ENCODE measurements at places on chromosomes 4 and X.

DNA sequence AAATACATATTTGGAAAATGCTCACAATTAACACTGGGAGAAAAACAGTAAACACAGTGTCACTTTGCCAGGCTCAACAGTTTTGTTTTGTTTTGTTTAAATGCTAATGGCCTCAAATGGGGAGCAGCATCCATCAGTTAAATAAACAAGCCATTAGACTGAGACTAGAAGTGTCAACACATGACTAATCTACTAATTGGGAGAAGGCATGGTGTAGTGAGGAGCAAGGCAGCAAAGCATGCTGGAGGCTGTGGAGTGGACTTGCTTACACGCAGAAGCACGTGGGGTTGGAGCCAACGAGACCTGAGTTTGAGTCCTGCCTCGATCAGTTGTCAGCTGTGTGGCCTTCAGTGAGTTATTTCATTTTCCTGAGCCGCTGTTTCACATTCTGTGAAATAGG, 29.0 kb downstream of the UTP14A start:
- DNase-seq = no peak

- no peak for DNase-seq
Measured at GRCh38 chrX:132742246-132742645, 216.2 kb downstream of the HS6ST2 start.

GRCh38 chrX:42678133-42678532, 99.8 kb downstream of the PPP1R2C start:
- no peak for DNase-seq

GRCh38 chr4:92519727-92520126, 216.0 kb downstream of the GRID2 start:
- no peak for DNase-seq

DNA sequence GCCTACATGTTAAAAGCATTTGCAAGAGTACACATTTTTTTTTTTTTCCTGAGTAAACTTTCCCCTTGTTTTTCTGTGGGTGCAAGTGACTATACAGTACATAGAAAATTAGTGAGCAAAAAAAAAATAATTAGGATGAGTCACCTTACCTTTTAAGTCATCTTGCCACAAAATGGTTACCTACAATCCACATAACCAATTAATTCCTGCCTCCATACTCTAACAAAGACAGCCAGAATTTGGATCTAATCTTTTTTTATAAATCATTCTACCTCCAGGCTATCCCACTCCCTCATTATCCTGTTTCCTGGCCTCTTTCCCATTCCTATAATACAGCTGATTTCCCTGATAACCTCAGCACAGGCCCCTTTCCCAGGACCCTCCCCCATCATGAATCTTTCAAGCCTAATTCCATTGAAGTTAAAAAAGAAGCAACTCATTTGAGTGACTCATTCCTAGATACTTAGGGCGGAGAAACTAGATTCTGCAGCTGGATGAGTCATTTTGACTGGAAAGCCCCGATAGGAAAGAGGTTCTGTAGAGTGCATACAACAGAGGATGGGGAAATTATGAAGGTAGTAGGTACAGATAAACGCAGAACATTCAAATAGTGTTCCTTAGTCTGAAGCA, 128.2 kb downstream of the C4orf51 start:
- DNase-seq = peak; percentile 42

- DNase-seq = no peak
Measured at GRCh38 chr4:153757407-153757806, 2.4 kb downstream of the RNF175 start.

- no peak for DNase-seq
Measured at GRCh38 chrX:143165778-143166177, 140.1 kb downstream of the SPANXN4 start.

GRCh38 chr4:27685091-27685490, 824.5 kb downstream of the STIM2 start:
- no peak for DNase-seq

- DNase-seq = no peak
Measured at GRCh38 chr4:87620491-87620890, 12.2 kb downstream of the DSPP start.

DNA sequence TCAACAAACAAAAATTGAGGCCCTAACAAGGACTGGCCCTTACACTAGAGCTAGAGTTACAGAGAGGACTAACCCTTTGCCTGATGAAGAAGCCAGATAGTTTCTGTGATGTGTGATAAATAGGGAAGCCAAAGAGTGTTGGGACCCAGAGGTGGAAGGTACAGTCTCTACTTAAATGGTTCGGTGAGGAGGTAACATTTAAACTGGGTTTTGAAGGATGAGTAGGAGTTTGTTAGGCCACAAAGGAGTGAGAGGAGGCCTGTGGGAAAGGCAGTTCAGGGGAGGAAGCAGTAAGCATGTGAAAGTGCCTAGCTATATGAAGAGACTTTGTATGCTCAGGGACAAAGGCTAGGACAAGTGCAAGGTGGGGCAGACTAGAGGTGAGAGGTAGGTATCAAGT, 23.8 kb upstream of the LIMCH1 start:
- no peak for DNase-seq

GRCh38 chr4:172740434-172740833, 428.2 kb upstream of the GALNT7 start:
- no peak for DNase-seq

DNA sequence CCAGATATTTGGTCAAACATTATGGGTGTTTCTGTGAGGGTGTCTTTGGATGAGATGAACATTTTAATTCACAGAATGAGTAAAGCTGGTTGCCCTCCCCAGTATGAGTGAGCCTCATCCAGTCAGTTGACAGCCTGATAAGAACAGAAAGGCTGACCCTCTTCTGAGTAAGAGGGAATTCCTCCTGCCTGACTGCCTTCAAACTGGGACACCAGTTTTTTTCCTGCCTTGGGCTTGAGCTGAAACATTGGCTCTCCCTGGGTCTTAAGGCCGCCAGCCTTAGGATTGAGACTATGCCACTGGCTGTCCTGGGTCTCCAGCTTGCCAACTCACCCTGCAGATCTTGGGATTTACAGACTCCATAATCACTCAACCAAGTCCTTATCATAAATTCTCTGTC, 14.5 kb upstream of the MAML3 start:
- no peak for DNase-seq

- peak; percentile 31 for DNase-seq
Measured at GRCh38 chr4:7238300-7238960, 46.1 kb downstream of the SORCS2 start.

GRCh38 chr4:42633605-42634388, 23.1 kb downstream of the ATP8A1 start:
- no peak for DNase-seq

DNA sequence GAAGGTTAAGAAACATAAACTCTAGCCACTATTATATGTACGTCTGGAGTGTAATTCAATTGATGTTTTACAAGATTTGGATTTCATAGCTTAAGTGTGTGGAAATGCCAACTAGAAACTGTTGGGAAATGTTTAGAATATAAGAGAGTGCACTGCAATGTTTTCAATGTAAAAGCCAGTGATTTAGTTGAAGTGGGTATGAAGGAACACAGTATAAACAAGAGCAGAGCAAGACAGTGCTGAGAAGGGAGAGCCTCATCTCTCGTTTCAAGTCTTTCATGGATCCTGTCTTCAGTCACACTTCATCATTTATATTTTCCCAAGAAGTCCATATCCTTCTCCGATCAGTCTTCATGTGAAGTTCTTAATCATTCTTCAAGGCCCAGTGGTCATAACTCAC, 163.9 kb upstream of the ETNPPL start:
- no peak for DNase-seq

Measured in K562 (cell line).